ENCODE measurements at places on chromosomes 11 and 22.

- peak; percentile 43 for DNase-seq
These were observed 16.9 kb upstream of the RAC2 start for GRCh38 chr22:37260901-37261336.

- DNase-seq, result no peak
These were observed 40.0 kb downstream of the SCUBE1 start for GRCh38 chr22:43303166-43303565.

GRCh38 chr11:2789791-2790567 lies 90.2 kb upstream of the KCNQ1OT1 start:
- DNase-seq, result no peak

- DNase-seq, result peak; percentile 42
These were observed 12.4 kb upstream of the DSCAML1 start for GRCh38 chr11:117809236-117810055.

- DNase-seq, result no peak
These were observed 12.7 kb upstream of the IL2RB start for GRCh38 chr22:37162221-37163095.

DNA sequence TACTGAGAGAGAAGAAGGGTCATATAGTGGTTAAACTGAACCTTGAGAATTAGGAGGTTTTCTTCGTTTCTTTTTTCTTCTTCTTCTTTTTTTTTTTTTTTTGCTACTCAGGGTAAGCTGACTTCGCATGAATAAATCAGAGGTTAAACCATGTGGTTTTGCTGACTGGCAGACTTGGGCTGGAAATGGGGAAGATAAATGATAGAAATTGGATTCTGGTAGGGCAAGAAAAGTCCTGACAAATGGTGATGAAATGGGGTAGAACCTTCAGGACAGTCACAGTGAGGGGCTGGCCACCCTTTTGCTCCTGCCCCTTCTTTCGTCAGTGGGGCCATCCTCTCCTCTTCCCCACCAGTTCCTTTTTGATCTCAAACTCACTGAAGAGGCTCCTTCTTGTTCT lies 1.6 kb upstream of the SWAP70 start:
- DNase-seq, result no peak

DNA sequence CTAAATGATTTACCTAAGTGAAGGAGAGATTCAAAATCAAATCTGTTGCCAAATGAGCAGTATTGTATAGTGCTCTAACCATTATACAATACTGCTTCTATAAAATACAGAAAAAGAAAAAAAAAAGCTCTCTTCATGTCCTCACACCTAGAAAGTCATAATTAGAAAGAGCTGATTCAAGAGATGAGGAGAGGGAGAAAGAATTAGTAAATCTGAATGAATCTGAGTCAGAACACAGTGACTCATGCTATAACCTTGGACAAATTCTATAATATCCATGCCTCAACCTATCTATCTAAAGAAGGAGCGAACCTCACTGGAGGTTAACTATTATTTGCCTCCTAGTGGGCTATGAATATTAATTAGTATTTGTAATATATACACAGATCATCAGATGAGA lies 29.4 kb downstream of the AMBRA1 start:
- peak; percentile 32 for DNase-seq

DNA sequence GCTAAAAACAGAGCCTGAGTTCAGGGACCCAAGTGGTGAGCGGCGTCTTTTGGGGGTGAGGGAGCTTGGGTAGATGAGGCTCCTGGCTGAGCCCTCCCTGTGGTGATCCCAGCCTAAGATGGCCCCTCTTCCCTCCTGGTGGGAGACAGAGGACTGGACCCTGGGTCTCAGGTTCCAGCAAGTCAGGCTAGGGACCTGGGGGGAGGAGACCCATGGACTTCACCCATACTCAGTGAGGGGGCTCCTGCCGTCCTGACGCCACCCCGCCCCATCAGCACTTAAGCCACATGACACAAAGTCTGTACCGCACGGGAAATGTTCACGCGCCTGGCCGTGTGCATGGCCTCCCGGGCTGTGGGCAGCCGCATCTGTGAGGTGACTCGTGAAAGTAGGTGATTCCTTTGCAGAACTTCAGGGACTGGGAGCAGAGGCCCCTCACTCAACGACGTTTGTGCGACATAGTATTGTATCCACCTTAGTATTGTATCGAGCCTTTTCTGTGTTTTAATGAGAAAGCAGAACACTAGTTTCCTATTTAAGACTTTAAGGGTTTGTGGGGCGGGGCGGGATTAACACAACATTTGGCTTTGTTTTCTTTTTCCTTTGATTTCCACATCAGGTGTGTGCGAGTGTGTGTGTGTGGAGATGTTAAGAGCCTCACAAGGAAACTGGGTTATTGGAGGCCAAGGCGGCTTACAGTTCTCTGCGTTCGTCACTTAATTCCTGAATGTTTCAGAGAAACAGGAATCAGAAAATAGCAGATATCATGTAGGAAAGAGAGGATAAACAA lies 18.4 kb upstream of the TMEM191C start:
- no peak for DNase-seq

GRCh38 chr11:78416285-78417174 lies 1.1 kb downstream of the GAB2 start:
- peak; percentile 79 for DNase-seq

GRCh38 chr22:35477911-35478582 lies 62.6 kb upstream of the RASD2 start:
- peak; percentile 19 for DNase-seq

DNA sequence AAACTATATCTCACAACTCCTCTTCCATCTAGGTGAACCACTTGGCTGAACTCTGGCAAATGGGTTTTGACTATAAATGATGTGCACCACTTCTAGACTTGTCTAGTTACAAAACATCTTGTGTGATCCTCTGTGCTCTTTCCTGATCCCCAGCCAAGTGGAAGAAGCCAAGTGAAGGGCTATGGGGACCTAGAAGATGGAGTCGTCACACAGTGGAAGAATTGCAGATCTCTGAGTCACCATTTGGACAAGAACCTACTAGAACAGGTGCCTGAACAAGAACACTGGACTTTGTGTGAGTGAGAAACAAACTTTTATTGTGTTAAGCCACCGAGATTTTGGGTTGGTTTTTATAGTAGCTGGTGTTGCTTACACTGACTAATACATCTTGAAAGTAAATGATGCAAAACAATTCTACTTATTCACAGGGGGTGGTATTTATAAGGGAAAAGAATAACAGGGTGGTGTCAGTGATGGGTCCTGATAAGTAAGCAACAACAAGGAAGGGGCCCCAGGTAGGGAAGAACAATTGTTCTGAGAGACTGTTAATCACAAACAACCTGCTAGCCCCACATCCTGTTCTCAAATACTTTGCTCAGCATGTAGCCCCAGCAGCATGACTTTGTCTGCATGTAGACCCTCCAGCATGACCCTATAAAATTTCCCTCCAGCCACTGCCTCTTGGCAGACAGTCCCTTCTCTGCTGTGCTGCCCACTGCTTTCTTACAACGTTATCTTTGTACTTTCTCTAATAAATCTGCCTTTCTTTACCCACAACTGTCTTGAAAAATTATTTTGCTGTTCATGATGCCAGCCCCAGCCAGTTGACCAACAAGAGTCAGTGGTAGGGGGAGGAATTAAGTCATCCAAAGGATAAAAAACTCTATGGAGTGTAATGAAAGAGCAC lies 280.7 kb upstream of the PLET1 start:
- DNase-seq, result no peak

DNA sequence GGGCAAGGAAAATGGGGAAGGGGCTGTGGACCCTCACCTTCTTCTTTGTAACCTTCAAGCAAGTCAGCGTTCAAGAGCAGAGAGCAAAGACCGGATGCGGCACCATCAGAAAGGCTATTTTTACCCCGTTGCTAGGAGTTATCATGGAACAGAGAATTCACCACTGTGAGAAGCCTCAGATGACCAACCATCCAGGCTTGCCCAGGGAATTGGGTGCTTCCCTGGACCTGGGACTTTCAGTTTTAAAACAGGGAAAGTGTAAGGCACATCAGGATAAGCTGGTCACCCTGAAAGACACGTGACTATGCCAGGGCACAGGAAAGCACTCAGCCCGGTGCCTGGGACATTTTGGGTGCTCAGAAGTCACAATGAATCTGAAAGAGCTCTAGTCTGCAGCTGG lies 10.4 kb downstream of the GALNT18 start:
- no peak for DNase-seq

DNA sequence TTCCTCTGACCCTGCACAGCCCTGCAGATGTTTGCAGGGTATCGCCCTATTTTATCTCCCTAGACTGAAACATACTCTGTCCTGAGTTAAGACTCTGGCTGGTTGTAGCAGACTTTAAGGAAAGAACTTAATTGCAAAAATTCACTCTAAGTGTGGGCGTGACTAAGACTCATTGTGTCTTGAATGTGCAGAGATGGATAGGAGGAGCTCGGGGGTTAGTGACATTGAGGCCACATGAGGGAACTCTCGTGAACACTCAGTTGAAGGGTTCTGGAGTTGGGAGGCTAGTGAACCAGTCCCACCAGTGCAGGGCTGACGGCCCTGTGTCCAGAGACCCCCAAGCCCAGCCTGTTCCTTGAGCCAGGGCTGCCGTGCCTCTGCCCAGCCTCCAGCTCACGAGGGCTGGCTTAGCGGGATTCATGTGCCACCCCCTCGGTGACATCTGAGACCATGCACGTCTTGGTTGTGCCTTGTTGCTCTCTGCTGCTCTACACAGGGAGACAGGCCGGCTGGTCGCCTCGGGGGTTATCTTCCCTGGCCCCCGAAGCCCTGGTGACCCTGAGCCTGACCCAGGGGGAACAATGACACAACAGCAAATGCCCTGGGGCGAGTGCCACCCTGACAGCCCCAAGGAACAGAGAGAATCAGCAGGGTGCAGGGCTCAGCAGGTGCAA lies 11.4 kb upstream of the TBX1 start:
- DNase-seq, result no peak

DNA sequence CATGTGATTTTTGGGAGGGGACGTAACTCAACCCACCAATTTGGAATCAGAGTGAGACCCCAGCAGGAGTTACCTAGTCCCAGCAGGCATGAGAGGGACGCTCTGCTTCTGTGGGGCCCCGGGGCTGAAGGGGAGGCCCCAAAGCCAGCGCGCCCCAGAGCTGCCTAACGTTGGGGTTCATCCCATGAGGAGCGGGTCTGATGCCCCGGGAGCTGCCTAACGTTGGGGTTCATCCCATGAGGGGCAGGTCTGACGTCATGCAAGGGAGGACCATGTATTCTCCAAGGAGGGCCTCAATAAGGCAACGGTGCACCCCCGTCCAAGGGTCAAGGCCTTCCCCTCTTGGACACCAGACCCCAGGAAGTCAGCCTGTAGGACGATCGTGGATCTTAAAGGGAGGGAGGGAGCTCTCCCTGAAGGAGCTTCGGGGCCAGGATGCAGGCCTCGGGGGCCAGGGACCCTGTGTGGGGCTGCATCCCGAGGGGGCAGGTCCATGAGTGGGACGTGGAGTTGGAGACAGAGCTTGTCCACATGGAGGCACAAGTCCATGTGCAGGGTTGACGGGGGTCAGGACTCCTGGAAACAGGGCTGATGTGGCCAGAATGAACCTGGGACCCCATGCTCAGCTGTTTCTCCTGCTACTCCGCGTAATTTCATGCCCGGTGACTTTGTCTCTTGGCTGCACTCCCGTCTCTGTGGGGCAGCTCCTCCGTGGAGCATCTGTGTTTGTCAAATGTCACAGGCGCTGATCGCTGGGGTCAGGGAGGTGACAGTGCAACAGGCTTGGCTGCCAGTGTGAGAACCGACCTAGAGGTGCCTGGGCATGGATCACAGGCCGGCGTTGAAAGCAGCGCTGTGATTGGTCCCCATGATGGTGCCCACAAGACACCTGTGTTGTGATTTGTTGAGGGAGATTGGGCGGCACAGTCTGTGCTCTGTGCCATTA lies 1029.1 kb downstream of the BRD1 start:
- DNase-seq, result no peak

DNA sequence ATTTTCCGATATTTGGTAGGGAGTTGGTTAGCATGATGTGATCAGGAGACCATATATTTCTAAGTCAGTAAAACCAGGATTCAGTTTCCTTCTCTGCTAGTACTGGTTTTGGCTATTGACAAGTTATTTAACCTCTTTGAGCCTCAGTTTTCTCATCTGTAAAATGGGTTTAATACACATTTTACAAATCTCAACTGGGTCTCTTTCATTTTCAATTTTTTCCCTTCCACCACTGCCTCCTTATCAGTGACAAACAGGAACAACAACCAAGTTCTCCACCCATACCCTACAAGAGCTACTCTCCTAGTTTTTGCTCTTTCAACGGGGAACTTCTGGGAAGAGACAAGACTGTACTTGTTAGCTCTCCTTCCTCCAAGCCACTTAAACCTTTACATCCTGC lies 6.2 kb upstream of the APLP2 start:
- no peak for DNase-seq

DNA sequence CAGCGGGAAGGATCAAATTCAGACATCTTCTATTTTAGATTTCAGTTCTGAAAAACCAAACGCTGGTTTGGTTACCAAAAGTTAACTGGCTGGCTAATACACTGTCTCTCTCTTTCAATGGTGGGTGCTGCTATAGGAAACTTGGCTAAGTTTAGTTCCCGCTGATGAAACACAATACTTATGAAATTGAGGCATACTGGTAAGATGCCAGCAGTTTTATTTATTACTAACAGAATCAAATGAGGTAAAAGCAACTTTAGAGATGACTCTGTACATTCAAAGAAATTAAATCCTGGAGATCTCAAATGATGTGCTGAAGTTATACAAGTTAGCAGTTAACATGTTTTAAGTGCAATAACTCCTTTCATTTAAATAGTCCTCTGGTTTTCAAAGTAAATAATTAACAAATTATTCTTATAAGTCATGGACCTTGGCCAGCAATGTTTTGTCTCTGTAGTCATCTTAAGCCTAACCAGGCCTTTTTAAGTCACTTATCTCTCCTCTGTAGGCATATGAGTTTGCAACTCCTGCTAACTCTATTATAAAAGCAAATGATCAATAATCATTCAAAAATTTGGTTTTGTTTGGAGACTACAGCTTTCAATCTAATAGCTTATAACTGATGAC lies 54.8 kb downstream of the PAK1 start:
- DNase-seq, result no peak

- DNase-seq, result no peak
These were observed 1079.0 kb upstream of the TENM4 start for GRCh38 chr11:80519596-80520506.

DNA sequence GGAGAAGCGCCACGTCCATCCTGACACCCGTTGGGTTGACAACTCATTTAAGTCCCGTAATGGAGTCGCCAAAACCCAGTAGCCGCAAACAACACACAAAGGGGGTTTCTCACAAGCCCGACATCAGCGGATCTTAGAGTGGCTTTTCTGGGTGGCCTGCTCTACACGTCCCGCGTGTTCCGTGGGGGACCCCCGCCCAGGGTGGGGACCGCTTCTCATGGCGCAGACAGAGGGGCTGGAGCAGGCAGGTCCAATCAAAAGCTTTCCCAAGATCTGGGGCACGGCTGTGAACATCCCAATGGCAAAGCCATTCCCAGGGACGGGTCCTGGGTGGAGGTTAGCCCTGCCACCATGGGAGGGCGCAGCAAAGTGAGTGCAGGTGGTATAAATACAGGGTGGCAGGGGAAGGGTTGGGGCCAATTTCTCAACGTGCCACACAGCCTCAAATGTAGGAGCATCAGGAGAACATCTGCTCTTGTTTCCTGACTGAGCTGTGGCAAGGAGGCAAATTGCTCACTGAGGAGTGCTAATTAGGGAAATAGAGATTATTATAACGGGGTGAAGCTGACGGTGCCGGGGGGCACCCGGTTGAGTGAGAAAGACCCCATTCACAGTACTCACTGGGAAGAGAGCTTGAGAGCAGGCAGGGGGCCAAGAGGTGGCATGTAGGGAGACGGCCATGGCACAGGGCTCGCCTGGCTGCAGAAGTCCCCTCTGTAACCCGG lies 1447.2 kb downstream of the TBC1D22A start:
- DNase-seq, result no peak

- no peak for DNase-seq
These were observed 9.1 kb downstream of the SELENOO start for GRCh38 chr22:50209893-50210292.
